ENCODE measurements at places on chromosomes 7 and 10.

- no peak for DNase-seq
Observed at GRCh38 chr10:52453501-52453900, 139.4 kb downstream of the DKK1 start.

DNA sequence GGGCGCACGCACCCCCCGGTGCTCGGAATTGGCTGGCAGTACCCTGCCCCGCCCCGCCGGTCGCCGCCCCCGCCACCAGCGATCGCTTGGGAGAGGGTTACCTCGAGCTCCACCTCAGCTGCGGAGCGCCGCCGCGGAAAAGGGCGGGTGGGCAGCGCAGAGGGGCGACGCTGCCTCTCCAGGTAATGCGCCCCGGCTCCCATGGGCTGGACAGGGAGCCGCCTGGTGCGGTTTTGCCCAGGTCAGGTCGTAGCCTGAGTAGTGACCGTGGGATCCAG lies 1.3 kb downstream of the PFKFB3 start:
- peak; percentile 59 for DNase-seq

DNA sequence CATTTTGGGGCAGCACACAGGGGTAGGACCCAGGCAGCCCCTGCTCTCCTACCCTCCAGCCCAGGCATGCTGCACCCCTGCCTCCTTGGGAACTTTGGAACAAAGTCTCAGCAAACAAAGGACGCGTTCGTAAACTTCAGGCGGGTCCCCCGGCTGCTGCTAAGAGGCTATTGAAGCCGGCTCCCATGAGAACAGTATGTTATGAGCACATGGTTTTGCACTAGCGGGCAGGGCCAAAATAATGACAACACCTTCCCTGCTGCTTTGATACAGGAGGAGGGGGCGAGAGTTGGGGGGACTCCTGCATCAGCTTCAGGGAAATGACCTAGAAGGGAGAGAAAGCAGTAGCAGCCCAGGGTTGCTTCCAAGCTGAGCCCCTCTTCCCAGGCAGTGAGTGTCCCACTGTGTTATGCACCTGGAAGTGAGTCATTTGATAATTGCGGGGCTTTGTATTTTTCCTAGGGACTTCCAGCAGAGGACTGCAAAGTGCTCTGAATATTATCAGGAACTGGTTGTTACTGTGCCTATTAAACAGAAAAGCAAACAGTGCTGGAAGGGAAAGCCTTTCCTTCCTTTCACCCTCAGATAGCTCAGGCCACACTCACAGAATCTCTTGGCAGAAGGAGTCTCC lies 6.9 kb downstream of the ITPRIP start:
- no peak for DNase-seq

DNA sequence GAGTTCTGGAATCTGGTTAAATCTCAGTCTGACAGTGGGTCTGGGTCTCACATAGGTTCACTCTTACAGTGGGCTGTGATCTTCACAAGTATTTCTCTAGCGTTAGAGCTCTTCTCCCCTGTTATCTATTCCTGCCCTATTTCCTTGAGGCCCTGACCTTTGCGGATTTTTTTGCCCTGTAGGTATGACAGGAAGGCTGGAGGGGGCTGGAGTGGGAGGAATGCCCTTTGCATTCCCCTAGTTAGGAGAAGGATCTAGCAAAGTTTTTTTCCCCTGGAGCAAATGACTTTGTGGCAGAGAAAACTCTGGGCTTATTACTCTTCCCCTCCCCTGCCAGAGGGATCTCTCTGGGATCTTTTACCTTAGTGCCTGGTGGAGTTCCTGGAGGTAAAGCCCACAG lies 49.2 kb downstream of the GALNT11 start:
- DNase-seq, result no peak

GRCh38 chr10:113776553-113776952 lies 25.1 kb downstream of the PLEKHS1 start:
- no peak for DNase-seq

GRCh38 chr10:113354711-113355110 lies 198.1 kb upstream of the HABP2 start:
- DNase-seq, result no peak

DNA sequence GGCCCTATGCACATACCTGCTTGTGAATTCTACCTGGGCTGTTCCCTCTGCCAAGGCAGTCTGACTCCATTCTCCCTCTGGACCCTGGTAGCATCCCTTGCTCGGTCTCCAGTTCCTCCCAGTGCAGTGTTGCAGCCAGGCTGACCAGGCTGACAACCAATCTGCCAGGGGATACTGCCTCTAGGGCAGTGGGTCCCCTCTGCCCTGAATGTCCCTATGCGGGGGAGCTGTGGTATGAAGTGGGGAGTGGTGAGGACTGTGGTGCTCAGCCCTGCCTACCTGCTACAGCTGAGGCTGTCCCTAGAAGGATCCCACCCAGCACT lies 48.0 kb upstream of the CAMK2B start:
- DNase-seq, result no peak

GRCh38 chr10:100836891-100837290 lies 75.9 kb upstream of the SLF2 start:
- DNase-seq, result no peak

DNA sequence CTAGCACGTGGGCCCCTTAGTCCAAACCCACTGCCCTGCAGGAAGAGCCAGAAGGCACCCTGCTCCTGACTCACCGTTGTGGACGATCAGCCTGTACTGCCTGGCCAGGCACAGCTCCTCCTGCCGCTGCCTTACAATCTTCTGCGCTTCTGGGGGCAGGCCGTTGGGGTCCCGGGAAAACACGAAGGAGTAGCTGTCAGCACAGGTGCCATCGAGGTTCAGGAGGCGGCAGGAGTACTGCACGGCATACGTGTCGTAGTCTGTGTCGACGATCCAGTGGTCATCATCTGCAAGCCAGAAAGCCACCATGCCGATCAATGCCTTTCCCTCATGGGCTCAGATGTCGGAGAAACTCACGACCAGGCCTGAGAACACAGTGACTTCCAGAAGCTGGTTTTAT lies 7.3 kb downstream of the RBP4 start:
- no peak for DNase-seq

DNA sequence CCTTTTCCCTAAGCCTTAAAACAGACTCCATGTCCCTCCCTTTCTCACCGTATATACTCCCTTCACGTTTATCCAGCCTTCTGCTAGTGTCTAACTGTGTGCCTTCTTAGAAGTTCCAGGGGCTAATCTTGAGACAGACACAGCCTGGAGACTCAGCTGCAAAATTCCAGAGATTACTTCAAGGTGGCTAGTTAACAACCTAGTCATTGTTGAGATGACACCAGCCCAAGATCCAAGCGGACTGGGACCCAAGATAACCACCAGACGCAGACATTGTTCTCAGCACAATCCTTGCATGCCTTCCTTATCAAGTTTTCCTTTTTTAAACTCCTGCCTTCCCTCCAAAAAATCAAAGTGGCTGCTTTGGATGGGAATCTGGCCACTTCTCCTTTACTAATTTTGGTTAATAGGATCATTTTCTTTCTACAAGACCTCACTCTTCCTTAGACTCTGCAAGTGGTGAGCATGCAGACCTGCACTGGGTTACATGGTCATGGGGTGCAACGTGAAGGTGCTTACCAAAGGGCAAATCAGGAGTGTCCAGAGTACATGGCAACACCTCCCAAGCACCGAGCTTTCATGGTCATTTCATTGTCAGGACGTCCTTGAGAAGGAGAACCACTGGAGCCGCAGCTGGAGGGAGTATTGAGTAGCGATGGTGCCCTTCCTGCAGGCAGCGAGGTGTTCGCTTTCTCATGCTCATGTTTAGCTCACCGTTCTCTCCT lies 69.7 kb downstream of the ANLN start:
- DNase-seq, result no peak

- DNase-seq, result no peak
Observed at GRCh38 chr7:92720604-92721350, 115.6 kb downstream of the CDK6 start.

DNA sequence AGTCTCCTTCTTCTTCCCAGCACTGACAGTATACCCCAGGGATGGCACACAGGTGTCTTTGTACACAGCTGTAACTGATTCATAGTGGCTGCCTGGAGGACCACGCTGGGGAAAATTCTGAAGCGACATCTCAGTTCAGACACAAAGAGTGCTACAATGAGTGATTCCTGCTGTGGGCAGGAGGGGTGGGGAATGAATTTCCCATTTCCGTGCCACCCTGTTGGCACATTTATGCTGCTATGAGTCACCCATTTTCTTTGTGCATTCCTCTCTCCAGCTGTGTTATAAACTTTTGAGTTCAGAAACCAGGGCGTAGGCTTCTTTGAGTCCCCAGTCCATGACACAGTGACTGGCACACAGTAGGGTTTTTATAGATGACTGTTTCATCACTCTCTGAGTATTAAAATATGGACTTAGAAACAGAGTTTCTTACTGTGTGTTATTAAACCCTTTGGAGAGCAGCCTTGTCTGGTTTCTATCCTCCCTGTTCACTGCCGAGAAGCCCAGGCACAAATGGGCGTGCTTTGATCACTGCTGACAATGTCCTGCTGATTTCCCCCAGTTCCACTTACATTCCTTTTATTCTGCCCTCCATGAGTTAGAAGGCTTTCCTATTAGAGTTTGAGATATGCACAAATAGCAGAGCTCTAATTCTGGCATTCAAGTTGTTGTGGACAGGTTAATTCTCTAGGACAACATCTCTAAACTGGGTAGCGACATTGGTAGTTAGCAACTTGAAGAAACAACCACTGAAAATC lies 24.0 kb upstream of the NPS start:
- DNase-seq, result no peak

- DNase-seq, result no peak
Observed at GRCh38 chr10:112227331-112227987, 43.9 kb upstream of the GPAM start.

DNA sequence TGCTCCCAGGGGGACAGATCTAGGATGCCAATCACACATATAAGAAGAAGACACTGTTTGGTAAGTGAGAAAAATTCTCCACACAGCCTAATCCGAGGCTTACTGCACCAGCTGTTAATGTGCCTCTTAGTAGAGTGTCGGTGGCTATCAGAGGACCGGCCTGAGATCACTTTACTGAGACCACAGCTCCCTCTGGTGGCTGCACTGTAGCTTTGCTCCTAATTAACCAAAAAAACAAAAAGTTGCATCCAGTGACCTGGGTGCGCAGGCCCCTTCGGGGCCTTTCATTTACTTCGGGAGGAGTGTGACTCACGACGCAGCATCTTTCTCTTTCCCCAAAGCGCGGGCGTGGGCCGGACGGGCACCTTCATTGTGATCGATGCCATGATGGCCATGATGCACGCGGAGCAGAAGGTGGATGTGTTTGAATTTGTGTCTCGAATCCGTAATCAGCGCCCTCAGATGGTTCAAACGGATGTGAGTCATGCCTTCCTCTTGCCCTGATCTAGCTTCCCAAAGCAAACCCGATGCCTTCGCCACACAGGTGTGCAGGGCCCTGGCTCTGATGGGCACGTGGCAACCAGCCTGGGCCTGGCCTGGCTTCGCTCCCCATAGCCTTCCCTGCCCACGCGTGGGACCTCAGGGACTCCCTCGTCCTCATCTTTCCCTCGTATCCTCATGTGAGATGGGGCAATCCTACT lies 56.7 kb downstream of the MKI67 start:
- DNase-seq, result peak; percentile 64

DNA sequence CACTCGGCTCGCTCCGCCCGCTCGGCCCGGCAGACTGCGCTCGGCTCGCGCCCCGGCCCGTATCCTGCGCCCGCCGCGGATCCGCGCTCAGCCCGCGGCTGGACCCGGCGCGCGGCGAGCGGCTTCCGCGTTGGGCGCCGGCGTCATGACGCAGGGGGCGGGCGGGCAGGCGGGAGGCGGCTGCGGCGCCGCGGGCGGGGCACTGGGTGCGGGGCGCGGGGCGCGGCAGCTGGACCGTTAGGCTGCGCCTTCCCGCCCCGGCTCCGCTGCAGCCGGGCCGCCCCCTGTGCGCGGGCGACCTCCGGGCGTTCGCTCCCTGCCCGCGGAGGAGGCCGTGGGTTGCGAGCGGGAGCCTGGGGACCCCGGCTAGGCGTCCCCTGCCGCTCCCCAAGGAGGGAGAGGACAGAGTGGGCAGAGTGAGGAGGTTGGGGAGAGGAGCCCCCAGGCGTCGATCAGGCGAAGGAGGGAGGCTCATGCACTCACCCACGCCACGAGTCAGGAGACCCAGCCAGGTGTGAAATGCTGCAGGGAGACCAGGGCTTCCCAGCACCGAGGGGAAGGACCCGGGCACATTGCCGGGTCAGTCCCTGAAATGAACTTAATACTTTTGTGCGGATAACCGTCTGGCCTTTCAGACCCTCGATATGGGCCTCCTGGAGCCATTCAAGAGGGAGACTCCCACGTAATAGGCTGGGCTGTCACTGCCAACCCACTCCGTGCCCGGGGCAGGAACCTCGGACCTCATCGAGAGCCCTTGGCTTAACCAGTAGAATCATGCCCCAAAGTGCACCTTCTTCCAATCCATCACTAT lies at the start of gene PIP4K2A:
TSS of gene PIP4K2A (minus strand) at position 100 of the 811 bp plus-strand sequence. CDS start 252 bp downstream, outside the sequence.
- peak; percentile 73 for DNase-seq

GRCh38 chr10:116742367-116743265 lies at the start of gene HSPA12A:
HSPA12A (minus strand) TSS chr10:116742566; CDS start chr10:116742469, 97 bp downstream.
- DNase-seq, result peak; percentile 78

GRCh38 chr10:124596116-124596785 lies 134.6 kb downstream of the LHPP start:
- DNase-seq, result no peak

GRCh38 chr10:90912174-90912573 lies 8.7 kb downstream of the ANKRD1 start:
- DNase-seq, result no peak

All from colonic mucosa (tissue), 4 donors.